ENCODE measurements at places on chromosomes 7 and 10. TPM values are rescaled to one million over a fixed set of nuclear protein-coding genes. Genes with fewer than 3 reads are reported as not detected.

DNA sequence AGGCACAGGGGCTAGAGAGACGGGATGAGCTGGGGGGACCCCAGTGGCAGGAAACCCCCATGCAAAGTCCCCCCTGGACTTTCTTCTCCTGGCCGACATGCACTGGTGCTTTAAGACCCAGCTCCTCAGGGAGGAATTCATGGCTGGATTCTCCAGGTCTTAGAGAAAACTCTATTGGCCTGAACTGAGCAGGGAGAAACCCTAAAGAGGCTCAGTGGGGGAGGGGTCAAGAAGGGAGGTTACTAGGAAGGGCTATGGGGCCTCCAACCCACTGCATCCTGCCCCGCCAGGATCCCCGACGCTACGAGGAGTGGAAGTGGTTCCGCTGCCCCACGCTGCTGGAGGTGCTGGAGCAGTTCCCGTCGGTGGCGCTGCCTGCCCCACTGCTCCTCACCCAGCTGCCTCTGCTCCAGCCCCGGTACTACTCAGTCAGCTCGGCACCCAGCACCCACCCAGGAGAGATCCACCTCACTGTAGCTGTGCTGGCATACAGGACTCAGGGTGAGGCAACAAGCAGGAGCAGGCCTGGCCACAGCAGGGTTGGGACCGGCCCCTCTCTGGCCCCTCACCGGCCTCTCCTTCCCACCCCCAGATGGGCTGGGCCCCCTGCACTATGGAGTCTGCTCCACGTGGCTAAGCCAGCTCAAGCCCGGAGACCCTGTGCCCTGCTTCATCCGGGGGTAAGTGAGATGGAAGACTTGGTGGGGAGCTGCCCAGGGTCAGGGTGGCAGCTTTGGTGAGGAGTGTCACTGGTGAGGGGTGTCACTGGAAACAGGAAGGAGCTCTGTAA, 13.8 kb downstream of the ATG9B start:
- no peak overlapping the region for H3K4me3 ChIP-seq
- H3K27me3 ChIP-seq = peaks cover 6% of the 10 kb centered on the region
- H3K27ac ChIP-seq = no peak overlapping the region
- H3K36me3 ChIP-seq = no peaks in the 10 kb centered on the region
- DNase-seq = peak; percentile 85
- H3K4me1 ChIP-seq = peaks cover 9% of the 10 kb centered on the region

DNA sequence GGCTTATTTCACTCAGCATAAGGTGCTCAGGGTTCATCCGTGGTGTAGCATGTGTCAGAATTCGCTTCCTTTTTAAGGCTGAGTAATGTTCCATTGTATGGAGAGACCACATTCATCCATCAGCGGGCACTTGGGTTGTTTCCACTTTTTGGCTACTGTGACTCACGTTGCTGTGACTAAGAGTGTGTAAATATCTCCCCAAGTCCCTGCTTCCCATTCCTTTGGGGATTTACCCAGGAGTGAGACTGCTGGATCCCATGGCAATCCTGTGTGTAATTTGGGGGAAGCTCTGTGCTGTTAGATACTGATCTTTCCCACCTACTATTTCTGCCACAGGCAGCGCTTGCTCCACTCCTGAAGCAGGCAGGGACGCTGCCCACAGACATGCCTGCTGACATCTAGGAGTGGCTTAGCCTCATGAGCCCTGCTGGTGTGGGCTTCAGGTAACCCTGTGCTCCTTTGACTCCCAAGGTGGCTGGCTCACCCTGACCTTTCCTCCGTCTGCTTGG, 346.0 kb downstream of the FRMD4A start:
- no peak overlapping the region for H3K4me3 ChIP-seq
- H3K36me3 ChIP-seq = no peaks in the 10 kb centered on the region
- H3K4me1 ChIP-seq = peaks cover 23% of the 10 kb centered on the region
- peak overlapping the region; percentile 67 for H3K27ac ChIP-seq
- H3K27me3 ChIP-seq = no peaks in the 10 kb centered on the region

GRCh38 chr10:18294633-18295032, 154.4 kb downstream of the CACNB2 start:
- H3K36me3 ChIP-seq = no peaks in the 10 kb centered on the region
- H3K27me3 ChIP-seq = no peaks in the 10 kb centered on the region
- no peak for DNase-seq
- no peak overlapping the region for H3K27ac ChIP-seq
- H3K4me3 ChIP-seq = no peak overlapping the region
- H3K4me1 ChIP-seq = no peaks in the 10 kb centered on the region

- H3K27ac ChIP-seq = no peak overlapping the region
- DNase-seq = peak; percentile 8
- peaks cover 30% of the 10 kb centered on the region for H3K27me3 ChIP-seq
- H3K4me1 ChIP-seq = no peaks in the 10 kb centered on the region
- H3K36me3 ChIP-seq = no peaks in the 10 kb centered on the region
Observed at GRCh38 chr7:151816562-151817314, 60.2 kb downstream of the PRKAG2 start.

DNA sequence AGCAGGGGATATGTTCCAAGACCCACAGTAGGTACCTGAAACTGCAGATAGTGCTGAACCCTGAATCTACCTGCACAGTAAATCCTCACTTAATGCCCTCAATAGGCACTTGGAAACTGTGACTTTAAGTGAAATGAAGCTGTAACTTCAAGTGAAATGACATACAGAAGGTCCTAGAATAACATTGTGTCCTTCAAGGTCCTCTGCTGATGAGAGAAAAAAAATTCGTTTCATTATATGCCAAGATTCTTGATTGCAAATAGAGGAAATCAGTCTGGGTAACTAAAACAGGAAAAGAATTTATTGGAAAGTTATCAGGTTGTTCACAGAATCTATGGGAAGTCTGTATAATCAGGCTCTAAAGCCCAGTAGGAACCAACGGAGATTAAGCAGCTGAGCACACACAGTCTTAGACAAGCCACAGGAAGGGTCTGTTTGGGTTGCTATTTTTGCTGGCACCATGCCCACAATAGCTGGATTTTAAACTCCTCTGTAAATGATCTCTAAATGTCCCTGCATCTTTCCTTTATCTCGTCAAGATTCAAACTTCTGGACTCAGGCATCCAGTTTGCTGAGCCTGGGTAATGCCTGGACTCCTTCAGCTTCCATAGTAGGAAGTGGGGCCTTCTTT, 57.5 kb downstream of the EXOC4 start:
- H3K4me3 ChIP-seq = no peak overlapping the region
- no peak for DNase-seq
- H3K27ac ChIP-seq = no peak overlapping the region

The DKK1 gene
- 66.2 TPM for total RNA-seq

The FOXK1 gene
- total RNA-seq = 31.8 TPM
